GF-D8 (cell line): ENCODE measurements at places on chromosomes 2 and 18.

- no peak for DNase-seq
Observed at GRCh38 chr2:203799908-203800307, 67.7 kb upstream of the CTLA4 start.

GRCh38 chr18:2534906-2535305 lies 36.4 kb downstream of the METTL4 start:
- no peak for DNase-seq

- no peak for DNase-seq
Observed at GRCh38 chr18:29629493-29630036, 1413.0 kb downstream of the DSC3 start.

- DNase-seq, result no peak
Observed at GRCh38 chr2:131132729-131133128, 27.6 kb downstream of the PLEKHB2 start.

DNA sequence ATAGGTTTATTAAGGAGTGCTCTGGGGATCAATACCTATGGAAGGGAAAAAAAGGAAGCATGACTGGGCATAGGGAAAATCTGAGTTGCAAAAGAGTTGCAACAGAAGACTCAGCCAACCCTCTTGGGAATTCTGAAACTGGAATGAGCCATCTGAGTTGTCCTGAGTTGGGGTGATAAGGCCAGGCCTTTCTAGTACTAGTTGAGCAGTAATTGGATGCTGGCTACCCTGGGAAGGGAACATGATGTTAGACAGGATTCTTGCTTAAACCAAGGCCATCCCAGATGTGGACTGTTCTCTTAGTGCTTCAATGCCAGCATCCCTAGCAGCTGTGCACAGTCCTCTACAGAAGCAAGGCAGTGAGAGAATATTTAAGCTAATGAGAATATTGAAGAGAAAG lies 348.8 kb upstream of the GULP1 start:
- no peak for DNase-seq

GRCh38 chr2:235641956-235642355 lies 148.1 kb downstream of the AGAP1 start:
- no peak for DNase-seq

GRCh38 chr2:3139906-3140305 lies 237.7 kb downstream of the EIPR1 start:
- no peak for DNase-seq

GRCh38 chr2:240328526-240328925 lies 106.9 kb upstream of the GPC1 start:
- no peak for DNase-seq

GRCh38 chr2:150232871-150233270 lies 254.6 kb downstream of the RND3 start:
- no peak for DNase-seq
